Cardiac septum (tissue), 1 donor: ENCODE measurements at places on chromosomes 7 and 10.

DNA sequence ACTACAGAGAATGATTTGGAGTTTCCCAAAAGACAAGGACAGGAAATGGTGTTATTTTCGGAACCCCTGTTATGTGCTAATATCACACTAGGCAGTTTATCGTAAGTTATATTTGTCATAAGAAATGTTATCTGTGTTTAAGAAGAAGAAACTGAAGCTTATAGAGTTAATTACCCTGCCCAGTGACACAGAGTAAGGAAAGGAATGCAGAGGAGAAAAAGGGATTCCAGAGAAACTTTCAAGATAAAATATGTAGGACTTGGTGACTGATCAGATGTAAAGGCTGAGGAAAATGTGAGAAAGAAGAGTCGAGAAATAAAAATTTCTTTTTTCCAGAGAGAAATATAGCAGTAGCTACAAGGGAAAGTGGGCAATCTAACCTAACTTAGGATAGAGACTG lies 63.5 kb upstream of the ZNF746 start:
- no peak for DNase-seq

DNA sequence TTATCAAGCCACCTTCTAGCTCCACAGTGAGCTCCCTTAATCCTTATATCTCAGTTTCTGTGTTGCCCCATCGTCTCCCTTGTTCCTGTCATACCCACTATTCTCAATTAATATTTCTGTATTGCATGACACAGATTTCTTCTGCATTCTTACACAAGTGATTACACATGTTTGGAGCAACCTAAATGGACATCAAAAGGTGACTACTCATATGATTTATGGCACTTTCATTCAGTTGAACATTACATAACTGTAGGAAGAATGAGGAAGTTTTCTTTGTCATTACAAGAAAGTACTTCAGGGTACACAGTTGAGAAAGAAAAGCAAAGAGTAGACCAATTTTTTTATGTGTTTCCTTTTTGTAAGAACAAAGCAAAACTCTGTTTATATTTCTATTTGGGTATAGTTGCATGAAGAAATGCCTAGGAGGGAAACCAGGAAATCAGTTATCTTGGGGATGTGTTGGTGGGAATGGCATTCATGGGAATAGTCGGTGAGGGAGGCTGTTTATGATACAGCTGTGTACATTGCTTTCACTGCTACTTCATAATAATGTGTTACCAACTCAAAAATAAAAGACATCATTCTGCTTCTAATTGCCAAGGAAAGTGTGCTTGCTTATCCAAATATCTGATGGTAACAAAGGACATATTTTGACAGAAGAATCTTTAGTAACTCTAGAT lies 23.6 kb upstream of the PRSS37 start:
- no peak for DNase-seq

GRCh38 chr10:11397077-11397965 lies 214.1 kb downstream of the USP6NL start:
- DNase-seq, result peak; percentile 67

- no peak for DNase-seq
Observed at GRCh38 chr10:119872610-119872859, at the start of gene MCMBP. Gene MCMBP (minus strand): TSS chr10:119872843. CDS start chr10:119872584, 259 bp downstream.

DNA sequence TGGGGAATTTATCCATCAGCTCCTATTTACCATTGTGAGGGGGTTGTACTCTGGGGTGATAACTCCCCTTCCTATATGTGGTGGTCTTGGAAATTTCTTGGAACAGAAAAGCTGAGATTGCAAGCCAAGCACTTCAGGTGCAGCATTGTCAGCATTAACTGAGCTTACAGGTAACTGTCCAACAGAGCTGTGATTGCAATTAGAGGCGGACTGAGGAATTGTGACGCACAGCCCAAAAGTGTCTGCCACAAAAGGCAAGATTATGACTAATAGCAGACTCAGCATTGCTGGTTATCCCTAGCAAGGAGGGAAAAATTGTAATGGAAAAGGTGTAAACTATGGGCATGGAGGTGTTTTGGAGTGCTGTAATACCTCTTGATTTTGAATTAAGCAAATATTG lies 126.1 kb upstream of the AGR3 start:
- DNase-seq, result no peak

- DNase-seq, result no peak
Observed at GRCh38 chr7:25597946-25598345, 369.7 kb upstream of the NPVF start.

DNA sequence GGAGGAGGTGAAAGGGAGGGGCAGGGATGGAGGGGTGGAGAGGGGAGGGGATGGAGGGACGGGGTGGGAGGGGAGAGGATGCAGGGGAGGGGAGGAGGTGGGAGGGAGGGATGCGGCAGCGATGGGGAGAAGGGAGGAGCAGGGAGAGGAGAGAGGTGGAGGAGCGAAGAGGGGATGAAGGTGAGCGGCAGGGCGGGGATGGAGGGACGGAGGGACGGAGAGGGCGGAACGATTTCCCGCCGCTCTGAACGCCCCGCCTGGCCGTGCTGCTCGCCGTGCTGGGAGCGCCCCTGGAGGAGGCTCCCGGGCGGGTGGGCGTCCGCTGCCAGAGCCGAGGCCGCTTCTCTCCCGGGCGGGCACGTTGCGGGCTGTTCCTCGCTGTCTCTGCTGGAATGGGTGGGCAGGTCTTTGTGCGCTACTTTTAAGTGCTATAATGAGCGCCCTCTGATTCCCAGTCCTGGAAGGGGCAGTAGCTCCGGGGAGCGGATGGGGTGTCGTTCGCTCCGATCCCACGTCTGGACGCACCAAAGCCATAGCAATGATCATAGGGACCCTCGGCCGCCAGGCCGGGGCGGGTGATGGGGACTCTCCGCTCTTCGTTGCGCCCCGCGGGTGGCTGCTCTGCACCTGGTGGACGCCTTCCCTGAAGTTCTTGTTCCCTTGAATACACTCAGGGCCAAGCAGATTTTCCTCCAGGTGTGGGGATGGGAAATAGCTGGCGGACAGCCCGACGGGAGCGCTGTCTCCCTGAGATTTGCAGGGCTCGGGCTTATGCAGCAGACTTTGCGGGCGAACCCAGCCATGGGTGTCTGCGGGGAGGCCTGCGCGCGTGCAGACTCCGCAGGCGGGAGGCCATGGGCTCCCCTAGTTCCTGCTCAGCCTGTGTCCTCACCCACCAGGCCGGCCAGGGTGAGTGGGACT lies 81.1 kb upstream of the CPXM2 start:
- no peak for DNase-seq

DNA sequence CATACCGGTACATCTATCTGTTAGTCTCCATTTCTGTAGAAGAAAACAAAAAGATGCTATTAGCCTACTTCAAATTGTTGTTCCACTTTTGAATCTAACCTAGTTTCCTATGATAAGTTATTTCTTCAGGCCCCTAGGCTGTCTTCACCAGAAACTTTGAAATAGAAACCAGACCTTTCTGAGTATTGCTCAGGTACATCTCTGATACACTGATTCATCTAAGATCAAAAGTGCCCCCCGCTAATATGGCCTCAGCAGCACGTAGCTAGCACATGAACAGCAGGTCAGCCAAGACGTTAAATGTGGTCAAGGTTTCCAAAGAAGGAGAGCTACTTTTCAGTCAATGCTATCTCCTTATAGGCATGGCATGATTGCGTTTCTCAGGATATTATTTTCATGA lies 23.6 kb downstream of the CTAGE6 start:
- DNase-seq, result no peak

GRCh38 chr7:50618281-50618680 lies 53.1 kb upstream of the DDC start:
- no peak for DNase-seq

GRCh38 chr10:68506411-68506810 lies 20.9 kb downstream of the SLC25A16 start:
- no peak for DNase-seq

DNA sequence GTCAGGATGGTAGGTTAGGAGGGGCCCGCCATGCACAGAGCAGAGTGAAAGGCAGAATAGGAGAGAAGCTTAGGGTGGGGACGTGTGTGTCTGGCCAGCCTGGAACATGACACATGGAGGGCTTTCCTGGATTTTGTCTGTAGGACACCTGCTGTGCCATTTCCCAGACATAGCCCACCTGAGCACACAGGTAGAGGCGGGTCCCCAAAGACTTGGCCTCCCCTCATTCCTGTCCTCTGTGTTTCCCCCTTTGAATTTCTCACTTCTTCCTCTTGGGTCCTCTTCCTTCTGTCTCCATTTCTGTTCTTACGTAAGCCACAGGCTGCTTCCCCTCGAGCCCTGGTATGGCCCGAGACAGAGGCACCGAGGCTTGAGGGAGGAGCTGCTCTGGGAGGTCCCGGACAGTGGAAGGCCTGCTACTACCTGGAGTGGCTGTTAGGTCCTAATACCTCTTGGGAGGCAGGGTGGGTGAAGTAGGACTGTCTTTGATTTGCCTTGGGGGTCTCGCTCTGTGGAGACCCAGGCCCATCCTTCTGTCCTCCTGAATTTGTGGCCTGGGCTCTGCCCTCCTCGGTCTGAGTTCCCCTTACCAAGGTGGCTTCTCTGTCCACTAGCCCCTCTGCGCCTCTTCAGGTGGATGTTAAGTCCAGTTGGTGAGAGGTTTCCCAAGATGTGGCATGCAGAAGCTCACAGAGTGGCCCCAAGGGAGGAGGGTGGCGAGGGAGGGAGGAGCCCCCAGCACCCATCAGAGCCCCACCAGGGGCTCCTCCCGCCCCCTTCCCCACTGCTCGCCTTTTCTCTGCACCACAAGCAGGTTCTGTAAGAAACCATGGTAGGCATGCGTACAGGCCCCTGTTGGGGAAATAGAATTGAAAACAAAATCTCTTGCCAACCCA lies 5.5 kb downstream of the ZNF775 start:
- DNase-seq, result peak; percentile 71

DNA sequence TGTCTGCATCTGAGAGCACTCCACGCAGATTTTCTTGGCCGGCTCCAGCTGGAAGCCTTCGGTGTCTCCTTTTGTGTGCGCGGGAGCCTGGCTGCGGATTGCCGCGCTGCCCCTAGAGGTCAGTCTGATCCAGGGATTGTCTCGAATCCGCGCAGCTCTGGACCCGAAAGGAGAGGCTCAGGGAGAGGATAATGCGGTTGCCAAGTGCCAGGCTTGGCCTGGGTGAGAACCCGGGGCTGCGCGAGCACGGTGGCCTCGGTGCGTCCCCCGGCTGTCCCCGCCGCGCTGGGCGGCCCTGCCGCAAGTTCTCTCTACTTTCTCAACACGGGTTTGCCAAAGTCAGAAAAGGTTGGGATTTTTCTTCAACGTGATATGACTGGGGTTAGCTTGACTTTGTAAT lies 140.9 kb downstream of the ADCYAP1R1 start:
- DNase-seq, result no peak

- DNase-seq, result no peak
Observed at GRCh38 chr10:103109821-103110220, 83.3 kb downstream of the NT5C2 start.

- no peak for DNase-seq
Observed at GRCh38 chr10:63072951-63073350, 60.2 kb upstream of the NRBF2 start.

- DNase-seq, result no peak
Observed at GRCh38 chr10:124606822-124607221, 137.4 kb downstream of the FAM53B start.

GRCh38 chr7:102415685-102416225 lies 17.6 kb upstream of the ORAI2 start:
- peak; percentile 80 for DNase-seq

GRCh38 chr10:110744782-110745181 lies 100.6 kb downstream of the RBM20 start:
- no peak for DNase-seq

DNA sequence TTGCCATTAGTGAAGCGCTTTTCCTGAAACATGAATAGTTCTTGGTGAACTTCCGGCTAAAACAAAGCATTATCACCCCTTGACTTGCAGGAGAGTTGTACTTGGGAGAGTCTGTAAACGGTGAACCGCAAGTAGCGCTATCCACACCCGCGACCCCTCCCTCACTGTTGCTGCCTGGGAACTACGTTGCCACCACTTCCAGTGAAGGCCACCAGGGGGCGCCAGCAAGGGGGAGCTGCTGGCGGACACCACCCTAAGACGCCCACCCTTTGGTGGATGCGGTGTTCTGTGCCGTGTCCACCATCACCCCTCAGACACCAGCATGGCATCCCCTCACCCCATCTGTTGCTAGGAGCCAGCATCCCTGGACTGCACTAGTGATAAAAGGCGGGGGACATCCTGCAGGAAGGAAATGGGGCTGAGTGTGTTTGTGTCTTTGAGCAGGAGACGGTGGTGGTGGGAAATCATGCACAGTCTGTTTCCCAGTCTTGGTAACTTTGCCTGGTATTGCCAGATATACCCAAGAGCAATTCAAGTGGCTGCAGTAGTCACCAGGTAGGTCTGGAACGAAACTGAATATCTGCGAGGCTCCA lies 298.2 kb downstream of the FRMD4A start:
- DNase-seq, result no peak

DNA sequence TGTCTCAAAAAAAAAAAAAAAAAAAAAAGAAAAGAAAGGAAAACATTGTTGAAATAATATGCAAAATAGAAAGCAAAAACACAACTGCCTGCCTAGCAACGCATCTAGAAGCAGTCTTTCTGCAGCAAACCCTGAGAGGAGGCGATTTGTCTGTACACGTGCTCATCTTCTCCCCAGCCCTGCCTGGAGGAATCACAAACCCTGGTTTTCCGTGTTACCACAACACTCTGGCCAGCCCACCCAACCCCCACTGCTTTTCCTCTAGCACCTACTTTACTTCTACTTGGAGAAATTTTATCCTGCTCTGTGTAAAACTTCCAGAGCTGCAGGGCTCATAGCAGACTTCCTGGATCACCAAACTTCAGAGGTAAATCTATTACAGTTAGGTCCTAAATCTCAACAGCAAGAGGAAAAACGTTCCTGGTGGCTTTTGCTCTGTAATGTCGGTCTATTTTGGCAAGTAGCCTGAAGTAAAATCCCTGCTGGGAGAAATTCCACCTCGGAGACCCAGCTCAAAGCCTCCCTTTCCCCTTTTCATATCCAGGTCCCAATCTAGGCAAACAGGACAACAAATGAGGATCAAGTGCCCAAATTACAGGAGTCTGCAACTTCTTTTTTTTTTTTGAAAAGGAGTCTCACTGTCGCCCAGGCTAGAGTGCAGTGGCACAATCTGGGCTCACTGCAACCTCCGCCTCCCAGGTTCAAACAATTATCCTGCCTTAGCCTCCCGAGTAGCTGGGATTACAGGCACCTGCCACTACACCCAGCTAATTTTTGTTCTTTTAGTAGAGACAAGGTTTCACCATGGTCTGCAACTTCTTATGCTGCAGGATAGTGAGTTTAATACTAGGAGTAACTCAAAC lies 91.6 kb downstream of the DNMBP start:
- no peak for DNase-seq

DNA sequence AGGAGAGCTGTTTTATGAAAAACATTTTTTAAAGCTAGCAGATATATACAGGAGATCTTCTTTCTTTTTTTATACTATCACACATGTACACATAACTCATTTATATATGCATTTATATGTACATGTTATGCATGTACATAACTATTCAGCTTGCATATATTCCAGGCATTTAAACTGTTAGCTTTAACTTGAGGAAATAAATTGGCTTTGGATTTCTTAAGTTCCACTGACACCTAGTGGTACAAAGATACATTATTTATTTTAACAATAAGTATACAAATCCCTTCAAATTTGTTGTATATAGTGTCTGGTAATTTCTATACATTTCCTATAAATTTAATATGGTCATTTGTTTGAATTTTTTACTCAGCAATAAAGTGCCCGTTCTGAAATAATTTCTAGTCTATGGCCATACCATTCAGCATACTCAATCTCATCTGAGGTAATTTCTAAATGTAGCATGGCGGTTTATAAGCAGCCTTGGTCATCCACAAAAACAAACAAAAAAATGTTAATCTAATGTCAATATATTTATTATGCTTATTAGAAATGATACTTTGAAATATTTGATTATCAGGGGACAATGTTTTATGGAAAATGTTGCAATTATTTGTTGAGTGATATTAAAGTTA lies 11.6 kb downstream of the ZDHHC6 start:
- DNase-seq, result no peak
